Activated CD4-positive, alpha-beta memory T cell treated with anti-CD3 and anti-CD28 coated beads for 36 hours (primary cell): ENCODE measurements at places on chromosomes 12 and 14. TPM values are rescaled to one million over a fixed set of nuclear protein-coding genes. Genes with fewer than 3 reads are reported as not detected.

GRCh38 chr14:104639885-104640548, 35.4 kb upstream of the TMEM179 start:
- DNase-seq, result peak; percentile 65

- DNase-seq, result no peak
Observed at GRCh38 chr12:90712671-90713070, 242.3 kb downstream of the CCER1 start.

GRCh38 chr12:104741077-104741476, 217.0 kb downstream of the SLC41A2 start:
- DNase-seq, result peak; percentile 21

- no peak for DNase-seq
Observed at GRCh38 chr14:89397569-89398230, 19.3 kb downstream of the FOXN3 start.

GRCh38 chr14:74611650-74612349, at the start of gene LTBP2:
TSS of gene LTBP2 (minus strand) at chr14:74612237. CDS start at chr14:74611944, 293 bp downstream.
- DNase-seq, result peak; percentile 25

TPH2 gene
- total RNA-seq, result not detected

CNPY2 gene
- 91.6 TPM for total RNA-seq

DNA sequence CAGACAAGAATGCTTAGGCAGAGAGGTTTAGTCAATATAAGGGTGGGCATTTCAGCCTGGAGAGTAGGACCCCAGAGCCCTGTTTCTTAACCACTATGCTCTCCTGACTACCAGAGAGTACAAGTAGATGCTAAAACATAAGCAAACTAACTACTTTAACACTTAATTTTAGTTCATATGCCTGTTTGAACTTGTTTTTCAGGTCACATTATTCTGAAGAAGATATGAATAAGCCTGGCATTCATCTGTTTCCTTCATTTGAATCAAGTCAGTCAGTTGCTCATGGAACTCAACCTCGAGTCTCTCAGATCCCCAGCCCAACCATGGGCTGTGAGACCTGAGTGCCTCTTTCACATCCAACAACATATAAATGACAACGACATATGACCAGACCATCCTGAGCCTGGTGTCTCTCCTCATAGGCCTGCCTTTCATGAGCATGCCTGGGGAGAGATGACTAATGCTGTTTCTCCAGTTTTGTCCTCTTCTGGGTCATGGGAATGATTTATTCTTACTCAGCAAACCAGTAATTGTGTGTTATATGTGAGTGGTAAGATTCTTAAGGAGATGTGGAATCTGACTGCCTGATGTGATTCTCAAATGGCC, 251.1 kb upstream of the BTG1 start:
- peak; percentile 61 for DNase-seq

KMT2D gene
- total RNA-seq, result 49.0 TPM

DNA sequence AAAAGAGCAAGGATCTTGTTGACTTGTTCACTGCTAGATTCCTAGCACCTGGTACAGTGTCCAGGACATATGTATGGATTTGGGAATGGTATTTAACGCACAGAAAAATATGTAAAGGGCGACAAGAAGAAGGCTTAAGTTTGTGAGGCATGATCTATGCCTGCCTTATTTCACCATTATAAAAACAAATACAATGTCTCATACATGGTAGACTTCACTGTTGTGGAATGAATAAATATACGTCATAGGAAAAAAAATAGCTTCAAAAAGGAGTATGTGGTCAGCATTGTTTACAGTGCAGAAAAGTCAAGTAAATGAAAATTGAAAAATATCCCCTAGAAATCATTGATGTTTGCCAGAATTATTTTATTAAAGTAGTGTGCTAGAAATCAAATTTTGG, 30.0 kb downstream of the HCFC2 start:
- DNase-seq, result no peak

DNA sequence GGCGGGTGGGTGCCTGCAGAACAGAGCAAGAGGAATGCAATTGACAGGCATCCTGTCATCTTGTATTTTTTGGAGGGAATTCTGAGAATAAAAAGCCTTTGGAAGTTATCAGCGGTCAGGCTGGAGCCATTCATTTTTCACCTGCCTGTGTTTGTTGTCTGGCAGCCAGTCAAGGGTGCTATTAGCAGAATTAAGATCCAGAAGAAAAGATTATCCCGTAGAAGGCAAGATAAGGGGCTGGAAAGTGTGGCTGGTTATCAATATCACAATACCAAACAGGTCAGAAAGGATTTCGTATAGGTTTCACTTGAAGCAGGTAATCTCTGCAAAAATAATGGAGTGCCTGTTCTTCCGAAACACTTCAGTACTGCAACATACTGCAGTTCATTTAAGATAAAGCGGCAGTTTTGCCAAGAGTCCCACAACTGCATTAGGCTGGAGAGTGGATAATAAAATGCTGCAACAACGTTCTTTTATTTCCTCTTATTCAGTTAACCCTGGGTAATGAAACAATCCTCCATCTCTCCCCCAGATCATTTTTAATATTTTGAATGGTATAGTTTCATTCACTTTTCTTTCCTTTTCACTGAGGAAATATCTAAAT, 171.2 kb upstream of the CDKN3 start:
- no peak for DNase-seq

GRCh38 chr14:55710506-55711041, 130.6 kb downstream of the KTN1 start:
- DNase-seq, result no peak

DNA sequence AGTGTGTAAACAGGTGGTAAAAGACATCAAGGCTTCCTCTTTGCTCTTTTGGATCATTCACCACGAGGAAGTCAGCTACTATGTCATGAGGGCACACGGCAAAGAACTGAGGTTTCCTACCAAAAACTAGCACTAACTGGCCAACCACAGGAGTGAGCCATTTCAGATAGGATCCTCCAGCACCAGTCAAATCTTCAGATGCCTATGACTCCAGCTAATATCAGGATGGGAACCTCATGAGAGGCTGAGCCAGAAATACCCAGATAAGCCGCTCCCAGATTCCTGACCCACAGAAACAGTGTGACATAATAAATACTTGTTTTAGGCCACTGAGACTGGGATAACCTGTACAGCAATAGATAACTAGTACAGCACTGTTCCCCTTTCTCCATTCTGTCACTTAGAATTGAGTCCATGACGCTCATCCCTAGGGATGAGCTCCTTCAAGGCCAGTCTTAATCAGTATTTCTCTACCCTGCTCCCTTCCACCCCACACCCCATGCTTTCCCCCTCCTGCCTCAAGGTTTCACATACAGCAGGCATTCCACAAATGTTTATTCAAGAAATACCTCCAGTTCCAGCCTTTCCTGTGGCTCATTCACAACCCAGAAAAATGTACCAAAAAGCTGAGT, 68.4 kb downstream of the PPM1H start:
- DNase-seq, result no peak

- no peak for DNase-seq
Observed at GRCh38 chr14:64410084-64410774, 22.1 kb downstream of the MTHFD1 start.

GRCh38 chr14:61221906-61222305, 59.2 kb downstream of the TMEM30B start:
- no peak for DNase-seq

IKZF4 gene
- 14.4 TPM for total RNA-seq

DNA sequence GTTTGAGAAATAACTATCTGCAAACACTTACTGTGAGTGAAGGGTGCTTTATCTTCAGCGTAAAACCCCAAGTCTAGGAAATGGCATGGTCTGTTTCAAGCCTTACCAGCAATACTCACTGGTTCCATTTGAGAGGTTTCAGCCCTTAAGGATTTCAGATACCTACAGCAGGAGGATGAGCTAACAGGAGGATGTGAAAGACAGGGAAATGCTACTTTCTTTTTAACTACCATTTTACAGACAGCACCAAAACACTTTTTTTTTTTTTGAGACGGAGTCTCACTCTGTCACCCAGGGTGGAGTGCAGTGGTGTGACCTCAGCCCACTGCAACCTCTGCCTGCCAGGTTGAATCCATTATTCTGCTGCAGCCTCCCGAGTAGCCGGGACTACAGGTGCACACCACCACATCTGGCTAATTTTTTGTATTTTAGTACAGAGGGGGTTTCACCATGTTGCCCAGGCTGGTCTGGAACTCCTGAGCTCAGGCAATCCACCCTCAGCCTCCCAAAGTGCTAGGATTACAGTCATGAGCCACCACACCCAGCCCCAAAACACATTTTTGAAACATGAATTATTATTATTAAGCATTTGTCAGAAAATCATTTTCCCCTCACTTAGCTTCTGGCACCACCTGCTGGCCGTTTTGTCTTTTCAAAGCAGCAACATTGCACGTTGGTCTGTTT, 4.6 kb downstream of the MTRFR start:
- peak; percentile 77 for DNase-seq

DNA sequence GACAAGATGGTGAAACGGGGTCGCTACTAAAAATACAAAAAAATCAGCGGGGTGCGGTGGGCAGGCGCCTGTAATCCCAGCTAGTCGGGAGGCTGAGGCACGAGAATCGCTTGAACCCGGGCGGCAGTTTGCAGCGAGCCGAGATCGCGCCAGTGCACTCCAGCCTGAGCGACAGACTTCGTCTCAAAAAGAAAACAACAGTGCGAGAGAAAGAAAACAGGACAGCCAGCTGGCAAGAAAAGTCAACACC, 633 bp upstream of the RNU4-2 start:
- no peak for DNase-seq

- DNase-seq, result no peak
Observed at GRCh38 chr12:88756917-88757316, 176.6 kb upstream of the KITLG start.

RNFT2 gene
- total RNA-seq, result 15.8 TPM

GRCh38 chr12:2691345-2692071, 103.3 kb upstream of the FKBP4 start:
- DNase-seq, result peak; percentile 65

- DNase-seq, result no peak
Observed at GRCh38 chr12:47590771-47591360, 115.0 kb downstream of the RPAP3 start.

DNA sequence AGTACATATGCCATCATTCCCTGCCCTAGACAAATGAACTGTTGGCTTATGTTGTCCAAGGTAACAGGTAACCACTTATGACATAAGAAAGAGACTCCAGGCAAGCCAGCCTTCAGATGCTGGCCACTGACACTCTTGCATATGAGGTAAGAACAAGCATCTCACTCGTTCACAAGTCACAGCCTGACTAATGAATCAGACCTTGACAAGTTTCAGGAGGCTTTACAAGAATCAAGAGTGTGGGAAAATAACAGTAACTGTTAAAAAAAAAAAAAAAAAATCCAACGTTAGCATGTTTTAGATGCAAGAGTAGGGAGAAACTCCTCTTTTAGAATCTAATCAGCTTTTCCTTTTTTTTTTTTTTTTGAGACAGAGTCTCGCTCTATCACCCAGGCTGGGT, 40.7 kb downstream of the ZFYVE1 start:
- no peak for DNase-seq
